ENCODE measurements at places on chromosomes 2 and 18.
A peak's percentile ranks its signal among the peaks of the same experiment; 100 is the strongest.

GRCh38 chr2:38932586-38932985 lies 42.9 kb downstream of the ARHGEF33 start:
- no peak for DNase-seq

DNA sequence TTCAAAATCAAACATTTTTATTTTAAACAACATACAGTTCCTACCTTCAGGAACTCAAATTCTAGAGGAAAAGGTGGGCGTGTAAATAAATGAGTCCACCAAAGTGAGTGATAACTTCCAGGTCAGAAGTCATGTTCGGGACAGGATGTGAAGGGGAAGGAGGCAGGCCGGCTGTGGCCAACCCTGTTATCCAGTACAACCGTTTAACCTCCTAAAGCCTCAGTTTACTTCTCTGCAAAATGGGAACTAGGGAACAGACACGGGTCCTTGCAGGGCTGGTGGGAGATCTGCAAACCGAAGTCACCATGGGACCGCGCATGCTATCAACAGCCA lies 373 bp downstream of the EIPR1 start:
- DNase-seq, result no peak

GRCh38 chr2:232979871-232980461 lies 33.1 kb downstream of the NGEF start:
- no peak for DNase-seq

GRCh38 chr2:85420536-85421259 lies 2.2 kb downstream of the SH2D6 start:
- DNase-seq, result peak; percentile 90

DNA sequence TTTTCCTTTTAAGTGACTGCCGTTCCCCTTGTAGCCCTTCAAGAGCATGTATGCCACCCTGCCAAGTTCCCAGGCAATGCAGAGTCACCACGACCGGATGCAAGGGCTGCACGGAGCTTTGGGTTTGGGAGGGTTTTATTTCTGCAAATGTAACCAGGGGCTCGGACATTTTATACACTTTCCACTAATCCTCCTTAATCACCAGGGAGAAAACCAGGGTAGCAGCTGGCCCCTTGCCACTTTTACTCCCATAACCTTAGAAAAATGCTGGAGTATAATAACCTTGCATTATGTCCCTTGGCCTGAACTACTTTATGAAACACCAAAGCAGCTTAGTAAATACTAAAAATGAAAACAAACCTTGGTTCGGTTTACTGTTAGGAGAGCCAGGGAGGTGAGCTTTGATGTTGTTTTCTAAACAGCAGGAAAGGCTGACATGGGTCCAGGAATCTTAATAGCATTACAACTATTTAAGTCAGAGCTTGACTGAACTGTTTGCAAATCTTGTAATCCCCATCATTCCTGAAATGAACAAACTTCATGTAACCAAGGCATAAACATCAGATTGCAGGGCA lies 152.8 kb upstream of the RIOK3 start:
- DNase-seq, result no peak

- DNase-seq, result no peak
Measured at GRCh38 chr18:26618135-26618534, 69.8 kb upstream of the KCTD1 start.

GRCh38 chr2:173354073-173354581 lies 545 bp upstream of the CDCA7 start:
- no peak for DNase-seq

DNA sequence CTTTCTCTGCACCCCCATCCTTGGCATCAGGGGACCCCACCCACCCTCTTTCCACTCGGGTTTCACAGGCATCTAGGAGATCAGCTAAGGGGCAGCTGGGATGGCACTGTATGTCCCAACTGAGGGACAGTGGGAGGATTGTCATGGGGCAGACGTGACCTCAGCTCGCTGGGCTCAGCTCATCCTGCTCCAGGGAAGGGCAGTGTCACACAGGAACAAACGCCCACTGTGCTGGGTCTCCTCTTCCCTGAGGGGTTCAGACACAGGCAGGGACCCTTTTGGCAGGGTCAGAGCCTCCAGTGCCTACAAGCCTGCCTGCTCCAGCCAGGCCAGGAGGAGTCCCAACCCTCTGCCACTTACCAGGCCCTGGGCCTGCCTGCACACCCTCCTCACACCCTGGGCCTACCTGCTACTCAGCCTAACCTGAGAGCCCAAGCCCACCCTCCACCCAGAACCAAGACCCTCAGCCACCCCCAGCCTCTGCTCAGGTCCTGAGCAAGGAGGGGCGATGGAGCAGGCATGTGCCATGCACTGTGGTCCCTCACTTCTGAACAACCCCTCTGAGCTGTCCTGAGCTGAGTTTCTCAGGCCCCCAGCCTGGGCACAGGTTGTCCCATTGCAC lies 68.2 kb downstream of the HS1BP3 start:
- peak; percentile 94 for DNase-seq

GRCh38 chr2:205850132-205850531 lies 167.8 kb downstream of the NRP2 start:
- DNase-seq, result no peak
